ENCODE measurements at places on chromosomes 6 and 20.

GRCh38 chr6:156801712-156802111 lies 24.5 kb downstream of the ARID1B start:
- no peak for DNase-seq

GRCh38 chr20:45406260-45407066 lies 1.6 kb upstream of the DBNDD2 start:
- no peak for DNase-seq

DNA sequence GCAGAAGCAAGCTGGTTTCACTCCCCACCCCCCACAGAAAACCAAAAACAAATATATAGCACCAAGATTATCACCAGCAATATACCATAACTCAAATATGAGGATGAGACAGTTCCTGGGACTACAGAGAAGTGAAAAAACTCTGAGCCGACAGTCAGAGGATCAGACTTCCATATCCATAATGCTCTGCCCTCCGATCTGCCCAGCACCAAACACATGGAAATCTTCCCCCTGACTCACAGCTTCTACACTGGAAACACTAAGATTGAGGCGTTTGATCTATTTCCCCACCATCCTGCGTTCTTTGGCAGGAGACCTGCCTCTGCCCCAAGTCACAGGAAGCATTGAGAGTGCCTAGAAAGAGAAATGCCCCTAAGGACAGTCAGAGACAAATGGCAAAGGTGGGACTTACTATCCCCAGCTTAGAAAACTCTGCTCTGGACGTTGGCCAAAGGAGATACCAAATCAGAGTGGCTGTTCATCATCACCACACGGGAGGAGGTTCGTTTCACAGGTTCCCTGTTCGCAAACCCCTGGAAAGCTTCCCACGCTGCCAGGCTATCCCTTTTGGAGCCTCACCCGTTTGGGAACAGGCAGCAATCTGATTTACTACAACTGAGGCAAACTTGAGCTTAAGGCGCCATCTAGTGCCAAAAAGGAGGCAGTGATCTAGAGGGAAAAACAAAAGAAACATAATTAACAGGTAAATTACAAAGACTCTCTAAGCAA lies 48.7 kb upstream of the SRSF6 start:
- no peak for DNase-seq

- DNase-seq = no peak
Measured at GRCh38 chr6:166244353-166245045, 63.7 kb downstream of the PRR18 start.
